H1 (cell line): ENCODE measurements at places on chromosomes 16 and 17.

- DNase-seq: no peak
These were observed 3.2 kb downstream of the ACOX1 start for GRCh38 chr17:75975757-75976174.

DNA sequence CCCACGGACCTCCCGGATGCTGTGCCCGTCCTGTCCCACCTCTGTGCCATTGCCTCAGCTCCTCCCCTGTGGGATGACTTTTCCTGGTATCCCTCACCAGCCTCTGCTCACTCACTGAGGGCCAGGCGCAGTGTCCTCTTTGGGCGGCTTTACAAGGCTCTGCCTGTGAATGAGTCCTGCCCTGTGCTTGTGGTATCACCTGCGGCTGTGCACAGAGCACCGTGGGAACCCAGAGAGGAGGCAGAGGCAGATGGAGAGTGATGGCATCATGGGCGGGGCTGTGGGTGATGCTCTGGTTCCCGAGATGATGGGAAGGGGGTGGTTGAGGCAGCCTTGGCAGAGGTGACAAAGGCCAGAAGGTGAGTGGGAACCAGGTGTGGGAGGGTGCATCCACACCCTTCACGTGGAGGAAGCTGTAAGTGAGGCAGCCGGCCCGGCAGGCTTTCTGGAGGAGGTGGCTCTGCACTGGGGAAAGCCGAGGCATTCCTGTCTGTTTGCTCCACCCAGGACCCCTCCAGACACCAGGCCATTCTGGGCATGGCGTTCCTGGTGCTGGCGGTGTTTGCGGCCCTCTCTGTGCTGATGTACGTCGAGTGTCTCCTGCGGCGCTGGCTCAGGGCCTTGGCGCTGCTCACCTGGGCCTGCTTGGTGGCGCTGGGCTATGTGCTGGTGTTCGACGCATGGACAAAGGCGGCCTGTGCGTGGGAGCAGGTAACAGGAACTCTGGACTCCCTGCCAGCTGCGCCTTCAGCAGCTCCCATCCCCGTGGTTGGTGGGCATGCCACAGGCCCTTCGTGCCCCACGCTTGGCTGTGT lies 23.8 kb downstream of the ADCY7 start:
- DNase-seq: no peak

- no peak for DNase-seq
These were observed 2.0 kb downstream of the HOXB8 start for GRCh38 chr17:48612854-48613691.

DNA sequence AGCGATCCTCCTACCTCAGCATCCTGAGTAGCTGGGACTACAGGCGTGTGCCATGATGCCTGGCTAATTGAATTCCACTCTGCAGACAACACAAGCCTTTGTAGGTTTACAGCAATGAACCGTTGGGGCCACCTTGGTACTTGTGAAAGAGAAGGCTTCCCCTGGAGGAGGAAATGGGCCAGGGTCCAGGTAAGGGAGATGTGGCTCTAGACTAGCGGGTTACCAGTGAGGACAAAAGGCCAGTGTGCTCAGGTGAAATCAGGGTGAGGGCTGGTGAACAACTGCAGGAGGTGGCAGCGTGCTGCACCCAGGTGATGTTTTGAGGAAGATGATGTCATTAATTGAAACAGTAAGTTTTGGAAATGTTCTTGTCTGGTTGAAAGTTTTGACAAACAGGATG lies 6.7 kb downstream of the SDR42E1 start:
- DNase-seq: no peak

DNA sequence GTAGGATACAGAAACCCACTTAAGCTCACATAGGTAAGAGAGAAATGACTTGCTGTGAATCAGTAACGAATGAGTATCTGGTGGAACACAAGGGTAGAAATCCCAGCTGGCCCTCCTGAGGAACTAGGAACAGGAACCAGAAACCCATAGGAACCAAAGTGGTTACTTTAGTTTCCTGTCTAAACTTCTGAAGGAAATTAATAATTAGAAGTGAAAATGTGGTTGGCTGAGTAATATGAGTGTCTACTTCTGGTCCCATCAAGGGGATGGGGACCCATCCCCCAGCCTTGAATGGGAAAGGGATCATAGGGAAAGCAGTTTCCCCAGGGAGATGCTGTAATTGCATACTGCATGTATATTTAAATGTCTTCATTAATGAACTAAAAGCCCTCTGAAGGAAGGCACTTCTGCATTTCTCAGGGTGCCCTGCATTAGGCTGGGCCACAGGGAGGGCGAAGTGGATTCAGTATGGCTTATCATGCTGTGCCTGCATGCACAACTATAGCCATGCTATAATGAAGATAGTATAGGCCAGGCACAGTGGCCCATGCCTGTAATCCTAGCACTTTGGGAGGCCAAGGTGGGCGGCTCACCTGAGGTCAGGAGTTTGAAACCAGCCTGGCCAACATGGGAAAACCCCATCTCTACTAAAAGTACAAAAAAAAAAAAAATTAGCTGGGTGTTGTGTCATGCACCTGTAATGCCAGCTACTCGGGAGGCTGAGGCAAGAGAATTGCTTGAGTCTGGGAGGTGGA lies 45.6 kb downstream of the CYB5B start:
- DNase-seq: no peak

DNA sequence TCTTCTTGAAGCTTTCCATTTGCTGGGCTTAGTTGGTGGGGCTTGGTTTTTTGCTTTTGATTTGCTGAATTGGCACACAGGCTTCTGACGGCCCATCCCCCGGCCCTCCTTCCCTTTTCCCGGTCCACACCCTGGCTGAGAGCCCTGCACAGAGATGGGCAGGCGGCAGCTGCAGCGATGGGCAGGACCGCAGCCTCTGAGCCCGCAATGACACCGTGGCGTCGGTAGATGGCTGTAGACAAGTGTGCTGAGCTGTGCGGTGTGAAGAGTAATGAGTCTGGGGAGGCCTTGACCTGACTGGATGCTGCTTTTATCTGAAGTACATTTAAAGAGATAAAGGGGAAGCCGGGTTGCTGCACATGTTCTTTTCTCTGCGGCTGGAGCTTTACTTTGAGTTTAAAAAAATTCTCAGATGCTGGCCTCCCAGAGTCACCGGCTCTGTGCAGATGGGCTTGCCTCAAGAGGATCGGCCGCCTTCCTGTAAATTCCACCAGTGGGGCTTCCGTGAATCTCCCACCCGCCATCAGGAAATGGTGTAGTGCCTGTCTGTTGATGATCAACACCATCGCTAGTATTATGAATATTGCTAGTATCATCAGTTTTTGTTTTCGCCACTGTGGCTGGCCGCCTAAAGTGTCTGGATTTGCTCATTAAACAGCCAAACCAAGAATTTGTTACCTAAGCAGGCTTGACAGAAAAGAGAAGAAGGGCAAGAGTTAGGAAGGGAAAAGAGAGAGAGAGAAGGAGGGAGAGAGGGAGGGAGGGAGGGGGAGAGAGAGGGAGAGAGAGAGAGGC lies 245.6 kb upstream of the RBFOX1 start:
- peak; percentile 76 for DNase-seq
